ENCODE measurements at places on chromosomes 6 and 20.

DNA sequence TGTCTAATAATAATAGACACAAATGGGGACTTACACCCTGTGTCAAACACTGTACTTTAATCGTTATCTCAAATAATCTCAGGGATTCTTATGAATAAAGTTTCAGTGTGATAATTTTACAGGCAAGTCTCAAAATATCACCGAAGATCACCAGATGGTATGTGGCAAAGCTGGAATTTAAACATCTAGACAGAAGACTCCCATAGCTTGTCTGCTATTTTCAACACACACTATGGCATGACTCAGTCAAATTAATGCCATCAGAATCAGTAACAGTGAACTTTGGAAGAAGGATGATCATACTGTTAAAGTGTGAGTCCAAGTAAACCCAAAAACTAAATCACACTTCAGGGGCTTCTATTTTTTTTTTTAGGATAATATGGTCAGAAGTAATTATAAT is 867.6 kb upstream of the FLRT3 start:
- no peak for DNase-seq

GRCh38 chr6:12170351-12171092 is 119.6 kb upstream of the EDN1 start:
- DNase-seq = no peak

DNA sequence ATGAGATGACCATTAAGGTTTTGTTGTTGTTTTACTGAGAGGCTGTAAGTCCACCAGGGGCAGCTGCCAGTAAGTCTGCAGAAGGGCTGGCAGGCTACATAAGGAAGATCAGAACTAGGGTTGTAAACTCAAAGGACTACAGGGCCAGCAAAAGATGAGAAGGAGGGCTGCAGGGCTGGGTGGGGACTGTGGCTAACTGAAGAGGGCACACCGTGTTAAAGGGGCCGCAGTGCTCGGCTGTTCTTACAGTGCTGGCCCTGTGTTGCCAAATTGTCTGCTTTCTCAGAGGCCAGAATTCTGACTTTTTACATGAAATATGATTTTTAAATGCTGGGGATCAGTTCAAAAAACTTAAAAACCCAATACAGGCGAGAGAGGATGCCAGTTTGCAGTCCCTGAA is 25.5 kb upstream of the ZNF318 start:
- DNase-seq = no peak

GRCh38 chr6:157323966-157324300 is 614 bp upstream of the TMEM242 start:
- DNase-seq = no peak

- DNase-seq = peak; percentile 39
Measured at GRCh38 chr6:157823528-157824370, 703 bp downstream of the SNX9 start.

- DNase-seq = no peak
Measured at GRCh38 chr6:31395832-31396231, 7.6 kb upstream of the MICA start.

DNA sequence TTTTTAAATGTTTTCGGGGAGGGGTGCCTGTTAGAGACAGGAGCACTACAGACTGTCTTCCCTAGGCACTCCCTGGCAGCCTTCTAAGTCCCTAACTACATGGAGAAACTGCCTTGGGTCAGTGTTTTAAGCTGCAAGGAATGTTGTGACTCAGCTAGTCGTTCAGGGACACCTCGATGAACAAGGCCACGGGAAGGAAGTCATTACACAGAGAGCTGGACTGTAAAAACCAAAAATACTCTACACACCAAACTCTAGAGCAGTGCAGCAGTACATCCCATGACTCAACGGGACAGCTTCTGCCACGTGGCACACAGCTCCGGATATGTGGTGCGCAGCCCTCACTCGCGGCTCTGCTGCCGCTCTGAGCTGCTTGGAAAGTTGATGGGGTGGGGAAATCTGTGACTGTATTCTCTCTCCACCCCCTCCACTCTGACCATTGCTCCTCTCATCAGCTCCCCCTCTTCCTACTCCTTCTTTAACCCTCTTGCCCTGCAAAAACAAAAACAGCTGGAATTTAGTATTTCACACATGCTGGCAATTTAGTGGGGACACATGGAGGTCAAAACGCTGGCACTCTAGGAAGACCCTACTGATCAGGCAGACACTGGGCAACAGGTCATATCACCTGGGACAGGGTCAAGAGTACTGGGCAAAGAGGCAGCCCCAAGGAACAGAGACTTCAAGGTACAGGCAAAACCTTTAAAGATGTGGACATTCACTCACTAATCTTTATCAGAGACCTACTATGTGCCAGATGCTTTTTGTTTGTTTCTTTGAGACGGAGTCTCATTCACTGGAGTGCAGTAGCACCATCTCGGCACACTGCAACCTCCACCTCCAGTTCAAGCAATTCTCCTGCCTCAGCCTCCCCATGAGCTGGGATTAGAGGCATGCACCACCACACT is 10.9 kb upstream of the LPIN3 start:
- DNase-seq = no peak

GRCh38 chr6:39309942-39310531 is 4.2 kb downstream of the KCNK17 start:
- DNase-seq = peak; percentile 68

DNA sequence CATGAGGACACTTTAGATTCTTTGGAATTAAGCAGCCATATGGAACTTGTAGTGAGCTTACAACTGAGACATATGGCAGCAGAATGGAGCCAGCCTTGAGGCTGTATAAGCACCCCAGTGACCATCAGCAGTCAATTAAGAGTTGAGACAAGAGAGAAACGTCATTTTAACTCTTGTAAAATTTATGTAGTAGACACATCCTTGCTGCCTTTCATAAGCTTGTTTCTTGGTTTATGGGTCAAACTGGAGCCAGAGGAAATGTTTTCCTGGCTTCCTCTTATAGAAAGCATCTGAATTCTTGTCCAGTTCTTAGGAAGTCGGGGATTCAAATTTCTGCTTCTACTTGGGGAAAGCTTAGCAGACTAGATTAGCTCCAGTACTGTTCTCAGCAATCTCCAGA is 745.1 kb upstream of the MARCKS start:
- DNase-seq = no peak

DNA sequence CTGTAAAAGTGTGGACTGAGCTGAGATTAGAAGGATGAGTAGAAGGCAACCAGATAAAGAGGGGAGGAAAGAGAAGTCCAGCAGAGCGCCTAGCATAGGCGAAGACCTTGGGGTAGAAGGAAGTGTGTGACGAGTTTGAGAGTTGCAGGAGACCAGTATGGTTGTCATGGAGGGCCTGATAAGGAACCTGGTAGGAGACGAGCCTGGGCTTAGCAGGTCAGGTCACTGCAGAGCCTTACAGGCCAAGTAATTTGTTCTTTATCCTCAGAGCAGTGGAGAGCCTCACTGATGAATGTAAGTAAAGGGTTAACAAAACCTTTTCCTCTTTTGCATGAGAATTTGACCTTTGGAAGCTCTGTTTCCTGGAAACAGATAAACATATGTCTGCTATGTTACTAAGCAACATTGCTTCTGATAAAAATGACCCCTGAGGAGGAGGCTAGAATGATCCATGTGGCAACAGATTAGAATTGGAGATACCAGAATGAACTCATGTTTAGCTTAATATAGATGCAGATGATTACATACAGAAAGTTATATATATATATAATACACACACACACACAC is 2.9 kb upstream of the TMEM74B start:
- no peak for DNase-seq

DNA sequence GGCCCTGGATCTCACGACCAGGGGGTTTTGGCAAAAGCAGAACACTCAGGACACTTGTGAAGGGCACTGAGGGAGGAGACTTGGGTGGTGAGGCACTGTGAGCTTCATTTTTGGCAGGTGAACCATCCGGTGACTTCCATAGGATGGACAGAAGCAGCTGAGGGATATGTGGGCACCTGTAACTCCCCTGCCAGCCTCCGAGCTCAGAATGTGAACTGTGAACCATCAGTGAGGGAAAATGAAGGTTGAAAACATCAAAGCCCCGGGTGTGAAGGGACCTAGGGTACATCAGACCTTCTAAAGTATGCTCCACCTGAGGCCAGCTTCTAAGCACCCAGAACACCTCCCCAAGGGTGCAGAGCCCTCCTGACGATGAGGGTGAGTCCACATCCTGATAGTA is 53.2 kb downstream of the FAXC start:
- DNase-seq = no peak

DNA sequence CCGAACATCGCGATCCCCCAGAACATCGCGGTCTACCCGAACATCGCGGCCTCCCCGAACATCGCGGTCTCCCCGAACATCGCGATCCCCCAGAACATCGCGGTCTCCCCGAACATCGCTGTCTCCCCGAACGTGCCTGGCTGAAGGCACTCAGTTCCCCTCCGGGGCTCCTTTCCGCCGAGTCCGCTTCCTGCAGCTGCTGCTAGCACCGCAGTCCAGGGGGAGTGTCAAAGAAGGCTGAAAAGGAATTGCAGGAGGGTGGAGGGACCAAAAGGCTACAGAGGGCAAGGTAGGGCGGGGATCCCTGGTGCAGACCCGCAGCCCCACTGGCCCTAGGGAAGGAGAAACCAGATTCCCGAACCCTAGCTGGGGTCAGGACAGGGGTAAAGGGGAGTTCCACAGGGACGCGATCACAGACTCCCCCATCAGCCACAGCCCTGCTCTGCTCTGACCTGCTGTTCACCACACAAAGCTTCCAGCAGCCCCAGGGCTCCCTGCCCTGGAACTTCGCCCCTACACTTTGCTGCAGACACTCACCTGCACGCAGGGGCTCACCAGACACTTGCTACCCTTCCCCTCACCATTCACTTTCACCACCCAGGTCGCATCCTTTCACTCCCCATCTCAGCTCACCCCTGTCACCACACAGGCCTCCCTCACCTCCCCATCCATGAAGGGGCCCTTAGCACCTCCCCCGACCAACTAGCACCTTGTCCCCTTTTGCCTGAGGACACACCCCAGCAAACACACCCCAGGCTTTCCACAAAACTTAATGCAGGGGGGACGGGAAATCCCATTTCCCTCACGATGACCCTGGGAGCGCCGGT is 1.7 kb downstream of the ULBP1 start:
- DNase-seq = no peak

DNA sequence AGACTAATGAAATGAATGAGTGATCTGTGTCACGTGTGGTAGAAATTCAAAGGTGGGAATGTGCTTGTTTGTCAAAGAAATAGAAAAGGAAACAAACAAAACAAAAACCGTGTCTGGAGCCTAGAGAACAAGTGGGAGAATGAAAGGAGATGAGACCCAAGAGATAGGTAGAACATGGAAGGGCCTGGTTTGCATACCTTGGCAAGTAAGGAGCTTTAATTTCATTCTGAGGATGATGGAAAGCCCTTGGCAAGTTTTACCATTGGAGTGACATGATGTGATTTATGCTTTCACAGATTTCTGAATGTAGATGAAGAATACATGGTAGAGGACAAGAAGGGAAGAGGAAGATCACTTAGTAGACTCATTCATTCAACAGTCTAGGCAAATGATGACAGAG is 26.8 kb upstream of the PRDM1 start:
- DNase-seq = no peak

DNA sequence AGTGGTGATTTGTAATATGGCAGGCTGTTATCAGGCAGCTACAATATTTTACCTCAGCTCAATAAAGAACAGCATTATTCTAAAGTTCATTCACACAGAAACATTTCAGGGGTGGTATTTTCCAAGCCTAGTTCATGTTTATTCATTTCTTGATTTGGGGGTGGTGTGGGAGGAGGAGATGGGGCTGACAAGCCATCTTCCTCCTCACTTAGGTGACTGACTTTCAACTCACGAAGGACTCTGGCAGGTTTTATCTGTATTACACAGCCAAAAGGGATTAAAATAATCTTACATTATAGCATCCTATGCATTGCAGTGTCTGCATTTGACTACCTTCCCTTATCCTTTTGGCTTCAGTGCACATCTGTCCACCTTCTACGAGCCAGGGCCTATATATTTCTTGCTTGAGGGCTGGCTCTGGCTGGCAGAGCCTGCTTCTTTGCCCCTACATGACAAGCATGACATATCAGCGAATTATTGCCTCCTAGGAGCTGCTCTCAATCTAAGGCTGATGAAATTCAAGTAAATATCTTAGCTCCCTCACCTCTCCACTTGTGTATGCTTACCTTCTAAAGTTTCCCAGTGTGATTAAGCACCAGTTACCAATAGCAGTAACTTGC is 20.0 kb downstream of the KHDRBS2 start:
- DNase-seq = no peak

- no peak for DNase-seq
Measured at GRCh38 chr6:138638604-138639003, 135.0 kb upstream of the CCDC28A start.

DNA sequence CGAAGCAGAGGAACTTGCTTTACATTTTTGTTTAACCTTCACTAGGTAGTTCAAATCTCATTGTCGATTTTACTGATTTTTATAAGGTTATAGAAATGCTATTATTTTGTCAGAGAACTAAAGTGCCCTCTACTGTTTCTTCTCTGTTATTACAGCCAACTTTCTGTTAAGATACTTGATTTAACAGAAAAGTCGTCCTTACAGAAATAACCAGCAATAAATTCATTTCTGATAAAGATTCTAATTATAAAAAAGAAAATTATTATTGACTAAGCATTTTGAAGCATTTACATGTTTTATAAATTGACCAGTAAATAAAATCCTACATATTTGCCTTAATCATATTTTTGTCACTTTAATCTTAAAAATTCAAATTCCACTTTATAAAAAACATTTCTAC is 60.8 kb downstream of the OGFRL1 start:
- no peak for DNase-seq

- no peak for DNase-seq
Measured at GRCh38 chr6:111768431-111768770, 104.9 kb downstream of the FYN start.

DNA sequence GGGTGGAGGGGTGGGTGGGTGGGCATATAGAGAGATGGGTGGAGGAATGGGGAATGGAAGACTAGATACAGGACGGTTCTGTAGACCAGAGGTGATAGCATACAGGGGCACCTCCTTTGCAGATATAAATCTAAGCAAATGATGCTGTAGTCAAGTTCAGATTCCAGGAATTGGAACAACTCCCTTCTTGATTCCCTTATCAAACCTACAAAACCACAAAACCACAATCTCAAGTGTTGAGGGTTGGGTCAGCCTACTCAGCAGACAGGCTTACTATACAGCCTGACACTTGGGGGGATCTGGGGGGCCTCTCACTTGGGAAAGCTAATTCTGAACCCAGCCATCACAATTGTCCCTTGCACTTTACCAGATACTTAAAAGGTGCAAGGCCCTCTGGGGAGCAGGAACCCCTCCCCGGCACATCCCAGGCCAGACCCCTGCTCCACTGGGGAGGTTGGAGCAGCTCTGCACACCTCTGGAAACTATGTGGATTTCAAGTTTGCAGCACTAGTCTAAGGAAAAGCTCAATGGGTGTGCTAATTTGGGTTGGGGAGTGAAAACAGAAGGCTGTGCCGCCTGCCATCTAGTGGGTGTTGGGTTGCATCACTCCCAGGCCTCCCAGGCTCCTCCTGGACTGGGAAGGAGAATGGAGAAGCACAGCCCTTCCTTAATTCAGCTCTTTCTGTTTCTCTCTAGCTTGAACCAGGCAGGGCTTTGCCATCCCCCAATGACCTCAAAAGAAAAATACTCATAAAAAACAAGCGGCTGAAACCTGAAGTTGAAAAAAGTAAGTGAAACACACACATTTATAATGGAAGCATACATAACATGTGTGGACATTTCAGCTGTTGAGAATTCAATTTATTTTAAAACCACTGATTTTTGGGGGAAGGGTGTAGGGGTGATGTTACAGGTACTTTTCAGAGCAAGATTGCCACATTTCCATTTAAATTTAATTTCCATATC is 121.2 kb upstream of the LAMP5 start:
- DNase-seq = peak; percentile 60

- DNase-seq = no peak
Measured at GRCh38 chr6:142328070-142328469, 26.3 kb downstream of the ADGRG6 start.
